ENCODE measurements at places on chromosomes 1 and 21.

- no peak for DNase-seq
Observed at GRCh38 chr1:168637350-168637991, 61.1 kb downstream of the XCL1 start.

DNA sequence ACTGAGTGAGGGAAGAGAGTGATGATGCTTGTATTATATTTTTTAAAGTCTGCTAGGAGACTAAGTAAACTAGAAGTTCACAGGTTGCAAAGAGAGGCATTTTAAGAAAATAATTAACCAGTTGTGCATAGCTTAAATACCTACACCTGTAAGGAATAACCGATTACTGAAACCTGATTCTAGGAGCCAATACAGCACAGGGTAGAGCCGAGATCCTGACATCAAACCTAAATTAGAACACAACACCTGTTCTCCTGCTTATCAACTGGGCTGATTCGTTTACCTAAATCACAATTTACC lies 54.8 kb downstream of the EPRS1 start:
- no peak for DNase-seq

DNA sequence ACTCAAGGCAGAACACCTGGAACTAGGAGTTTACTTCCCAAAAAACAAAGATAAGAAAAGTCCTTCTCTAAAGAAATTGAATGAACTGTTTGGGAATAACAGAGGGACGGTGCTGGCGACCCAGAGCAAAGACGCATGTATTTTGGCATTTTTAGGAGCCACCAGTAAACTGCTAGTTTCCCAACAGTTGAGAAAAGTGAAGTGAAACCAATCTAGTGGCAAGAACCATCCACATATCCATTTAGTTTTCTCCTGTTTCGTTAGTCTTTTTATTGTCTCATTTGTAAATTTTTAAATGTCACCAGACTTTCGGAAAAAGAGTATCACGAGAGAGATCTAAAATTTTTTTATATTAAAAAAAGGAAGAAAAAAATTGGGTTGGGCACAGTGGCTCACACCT lies 30.2 kb downstream of the ODF2L start:
- no peak for DNase-seq

DNA sequence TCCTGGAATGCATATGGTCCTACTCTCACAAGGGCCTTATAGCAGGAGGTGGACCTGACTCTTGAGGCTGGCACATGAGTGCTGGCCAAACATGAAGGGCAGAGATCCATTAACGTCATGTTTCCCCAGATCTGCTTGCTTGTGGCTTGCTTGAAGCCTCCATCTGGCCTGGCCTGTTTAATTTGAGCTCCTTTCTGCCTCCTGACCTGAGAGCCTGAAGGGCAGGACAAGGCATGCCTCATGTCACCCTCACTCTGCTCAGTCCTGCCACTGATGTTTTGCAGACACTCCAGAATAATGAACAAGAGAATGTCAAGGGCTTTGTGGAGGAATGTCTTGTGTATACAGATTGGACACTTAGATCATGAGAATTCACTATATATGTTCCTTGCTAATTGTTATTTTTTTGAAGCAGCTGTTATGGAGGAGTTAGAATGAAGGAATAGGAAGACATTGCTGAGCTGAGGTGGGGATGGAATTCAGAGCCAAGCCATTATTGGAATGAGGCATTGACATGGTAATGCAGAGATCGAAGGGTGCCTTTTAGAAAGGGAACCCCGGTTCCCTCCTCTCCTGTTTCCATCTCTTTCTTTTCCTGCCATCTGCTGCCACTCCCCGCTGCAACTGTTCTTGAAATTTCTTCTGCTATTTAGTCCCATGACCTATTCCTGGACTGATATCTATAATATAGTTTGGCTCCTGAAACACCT lies 457.0 kb upstream of the PROX1 start:
- no peak for DNase-seq

GRCh38 chr21:33892853-33893252 lies 22.8 kb downstream of the ATP5PO start:
- no peak for DNase-seq

GRCh38 chr1:43292216-43292615 lies 6.8 kb upstream of the C1orf210 start:
- DNase-seq = no peak
